Activated naive CD8-positive, alpha-beta T cell treated with anti-CD3 and anti-CD28 coated beads, Interleukin-2, amount 10 ng/mL, durations not matched to agents 7 days and 5 days (primary cell): ENCODE measurements at places on chromosomes 16 and 17. TPM values are rescaled to one million over a fixed set of nuclear protein-coding genes. Genes with fewer than 3 reads are reported as not detected.

The ZNF469 gene
- total RNA-seq, result 1.2 TPM

The PRSS36 gene
- 0.31 TPM for total RNA-seq

The RRAD gene
- total RNA-seq, result 0.60 TPM

DNA sequence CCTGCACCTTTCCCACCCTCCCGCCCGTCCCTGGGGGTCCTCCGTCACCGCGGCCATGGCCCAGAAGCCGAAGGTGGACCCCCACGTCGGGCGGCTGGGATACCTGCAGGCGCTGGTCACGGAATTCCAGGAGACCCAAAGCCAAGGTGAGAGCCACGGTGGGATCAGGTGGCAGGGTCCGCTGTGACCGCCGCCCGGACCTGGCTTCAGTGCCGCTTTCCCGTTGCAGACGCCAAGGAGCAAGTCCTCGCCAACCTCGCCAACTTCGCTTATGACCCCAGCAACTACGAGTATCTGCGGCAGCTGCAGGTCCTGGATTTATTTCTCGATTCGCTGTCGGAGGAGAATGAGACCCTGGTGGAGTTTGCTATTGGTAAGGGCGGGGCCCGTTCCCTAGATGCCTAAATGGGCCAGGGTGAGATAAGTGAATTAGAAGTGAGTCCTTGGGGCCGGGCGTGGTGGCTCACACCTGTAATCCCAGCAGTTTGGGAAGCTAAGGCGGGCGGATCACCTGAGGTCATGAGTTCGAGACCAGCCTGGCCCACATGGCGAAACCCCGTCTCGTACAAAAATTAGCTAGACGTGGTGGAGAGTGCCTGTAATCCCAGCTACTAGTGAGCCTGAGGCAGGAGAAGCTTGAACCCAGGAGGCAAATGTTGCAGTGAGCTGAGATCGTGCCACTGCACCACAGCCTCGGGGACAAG is 617 bp downstream of the ARMC7 start:
- DNase-seq, result peak; percentile 47
- H3K4me1 ChIP-seq, result peaks cover 33% of the 10 kb centered on the region
- H3K27me3 ChIP-seq, result no peaks in the 10 kb centered on the region
- H3K36me3 ChIP-seq, result peaks cover 17% of the 10 kb centered on the region
- peak overlapping the region; percentile 95 for H3K4me3 ChIP-seq
- peak overlapping the region; percentile 73 for H3K27ac ChIP-seq

DNA sequence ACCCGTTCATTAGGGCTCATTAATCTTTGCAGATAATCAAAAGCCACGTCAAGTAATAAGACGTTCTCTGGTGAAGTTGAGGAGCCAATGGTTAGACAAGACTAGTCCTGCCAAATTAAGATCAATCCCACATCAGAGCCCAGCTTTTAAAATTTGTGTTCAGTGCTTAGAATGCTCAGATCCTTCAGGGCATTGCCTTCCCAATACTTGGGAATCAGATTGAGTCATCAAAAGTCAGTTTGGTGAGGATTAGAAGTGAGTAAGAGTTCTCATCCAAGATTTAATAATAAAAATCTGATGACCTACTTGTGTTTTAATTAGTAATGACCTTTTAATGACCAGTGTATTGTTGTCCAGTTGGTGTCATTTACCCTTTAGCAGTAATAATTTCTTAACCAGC is 19.8 kb downstream of the MAP2K4 start:
- no peak overlapping the region for H3K4me3 ChIP-seq
- H3K4me1 ChIP-seq, result peaks cover 23% of the 10 kb centered on the region
- DNase-seq, result no peak
- no peaks in the 10 kb centered on the region for H3K27me3 ChIP-seq

- no peaks in the 10 kb centered on the region for H3K36me3 ChIP-seq
- no peak overlapping the region for H3K27ac ChIP-seq
- no peak overlapping the region for H3K4me3 ChIP-seq
These were observed 94.7 kb upstream of the N4BP1 start for GRCh38 chr16:48704710-48705109.

- DNase-seq, result no peak
- H3K27me3 ChIP-seq, result no peaks in the 10 kb centered on the region
- H3K36me3 ChIP-seq, result peaks cover 53% of the 10 kb centered on the region
- H3K4me1 ChIP-seq, result peaks cover 11% of the 10 kb centered on the region
- H3K27ac ChIP-seq, result no peak overlapping the region
- H3K4me3 ChIP-seq, result no peak overlapping the region
These were observed 138.8 kb downstream of the PRKCA start for GRCh38 chr17:66441101-66441661.

DNA sequence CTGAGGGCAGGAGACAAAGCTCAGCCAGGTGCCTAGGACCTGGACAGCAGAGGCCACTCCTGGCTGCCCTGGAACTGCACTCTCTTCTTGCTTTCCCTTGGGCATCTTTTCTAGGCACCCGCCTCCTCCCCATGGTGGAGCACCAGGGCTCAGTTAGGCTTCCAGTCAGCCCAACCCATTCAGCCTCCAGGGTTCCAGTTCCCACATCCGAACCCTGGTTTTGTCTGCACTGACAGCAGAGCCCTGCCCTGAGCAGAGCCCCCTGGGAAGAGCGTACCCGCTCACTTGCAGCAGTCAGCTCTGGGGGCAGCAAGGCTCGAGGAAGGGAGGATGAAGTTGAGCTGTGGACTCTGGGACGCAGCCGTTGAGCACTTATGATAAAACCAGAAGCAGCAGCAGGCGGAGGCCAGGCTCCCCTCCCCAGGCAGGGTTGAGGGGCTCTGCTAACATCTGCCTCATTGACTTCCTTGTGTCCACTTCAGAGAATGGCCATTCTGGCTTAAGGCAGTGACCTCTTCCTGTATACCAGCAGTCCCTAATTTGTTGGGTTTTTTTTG is 213.2 kb downstream of the NTN1 start:
- H3K27me3 ChIP-seq, result peaks cover 4% of the 10 kb centered on the region
- H3K27ac ChIP-seq, result no peak overlapping the region
- H3K4me1 ChIP-seq, result peaks cover 4% of the 10 kb centered on the region

DNA sequence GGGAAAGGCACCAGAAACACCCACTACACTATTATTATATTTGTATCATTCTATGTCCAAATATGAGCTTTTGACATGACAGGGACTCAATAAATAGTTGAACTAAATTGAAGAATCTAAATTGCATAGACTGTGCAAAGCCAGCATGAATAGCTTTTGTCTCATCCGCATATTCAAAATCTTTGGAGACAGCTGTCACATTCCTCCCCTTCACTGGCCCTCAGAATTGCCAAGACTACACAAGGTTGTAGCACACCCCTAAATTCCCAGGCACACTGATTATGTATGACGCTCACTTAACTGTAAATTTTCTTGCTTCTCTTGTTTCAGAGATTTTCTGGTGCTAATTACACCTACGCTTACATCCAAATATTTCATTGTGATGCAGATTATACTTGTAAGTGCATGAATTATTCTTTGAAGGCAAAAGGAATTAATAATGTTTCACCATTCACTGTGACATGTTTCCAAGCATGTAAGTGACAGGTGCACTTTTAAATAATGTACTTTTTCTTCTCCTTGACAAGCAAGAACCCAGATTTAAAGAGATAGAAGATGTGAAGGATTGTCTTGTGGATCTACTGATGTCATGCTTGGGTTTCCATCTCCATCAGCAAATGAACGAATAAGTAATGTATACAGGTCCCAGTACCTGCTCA is 47.5 kb downstream of the CA10 start:
- H3K27ac ChIP-seq, result no peak overlapping the region
- no peak overlapping the region for H3K4me3 ChIP-seq
- no peak for DNase-seq
- H3K27me3 ChIP-seq, result peaks cover 2% of the 10 kb centered on the region

GRCh38 chr17:76204277-76204676 is 36.0 kb downstream of the RNF157 start:
- peaks cover 61% of the 10 kb centered on the region for H3K36me3 ChIP-seq
- peak overlapping the region; percentile 54 for H3K27ac ChIP-seq
- no peak overlapping the region for H3K4me3 ChIP-seq
- peak; percentile 17 for DNase-seq

- no peaks in the 10 kb centered on the region for H3K27me3 ChIP-seq
- H3K4me3 ChIP-seq, result no peak overlapping the region
- H3K27ac ChIP-seq, result no peak overlapping the region
- H3K4me1 ChIP-seq, result peaks cover 22% of the 10 kb centered on the region
- H3K36me3 ChIP-seq, result peaks cover 6% of the 10 kb centered on the region
These were observed 22.0 kb upstream of the IL4R start for GRCh38 chr16:27291722-27292240.

DNA sequence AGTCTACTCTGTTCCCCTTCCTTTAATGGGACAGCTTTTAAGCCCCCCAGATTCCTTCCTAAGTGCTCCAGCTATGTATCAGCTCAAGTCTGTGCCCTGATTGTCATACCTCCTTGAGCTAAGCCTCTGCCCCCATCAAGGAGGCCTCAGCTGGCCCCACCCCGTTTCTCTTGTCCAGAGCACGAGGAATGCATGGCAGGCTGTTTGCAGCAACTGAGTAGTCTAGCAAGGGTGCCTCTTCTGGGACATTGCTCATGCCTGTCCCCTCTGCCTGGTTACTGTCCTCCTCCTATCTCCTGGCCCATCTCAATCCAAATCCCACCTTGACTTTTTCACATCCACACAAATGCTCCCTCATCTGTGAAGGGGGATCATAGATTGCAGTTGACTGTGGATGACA is 27.8 kb upstream of the TMEM220 start:
- H3K27me3 ChIP-seq, result peaks cover 2% of the 10 kb centered on the region
- no peak overlapping the region for H3K4me3 ChIP-seq
- DNase-seq, result no peak

- H3K36me3 ChIP-seq, result peaks cover 7% of the 10 kb centered on the region
- no peak overlapping the region for H3K27ac ChIP-seq
- no peak for DNase-seq
- H3K27me3 ChIP-seq, result no peaks in the 10 kb centered on the region
These were observed 8.7 kb upstream of the GFOD2 start for GRCh38 chr16:67727521-67728485.

GRCh38 chr17:56798916-56799315 is 34.8 kb downstream of the C17orf67 start:
- no peak for DNase-seq
- no peak overlapping the region for H3K27ac ChIP-seq
- no peaks in the 10 kb centered on the region for H3K36me3 ChIP-seq
